Left lung (tissue), 14 donors: ENCODE measurements at places on chromosomes 2 and 18.

GRCh38 chr18:57915248-57915647 lies 112.1 kb upstream of the ATP8B1 start:
- DNase-seq, result no peak

- DNase-seq, result no peak
Observed at GRCh38 chr18:76345901-76346300, 149.1 kb downstream of the ZNF516 start.

GRCh38 chr2:230308402-230309000 lies 18.5 kb upstream of the SP140L start:
- no peak for DNase-seq

DNA sequence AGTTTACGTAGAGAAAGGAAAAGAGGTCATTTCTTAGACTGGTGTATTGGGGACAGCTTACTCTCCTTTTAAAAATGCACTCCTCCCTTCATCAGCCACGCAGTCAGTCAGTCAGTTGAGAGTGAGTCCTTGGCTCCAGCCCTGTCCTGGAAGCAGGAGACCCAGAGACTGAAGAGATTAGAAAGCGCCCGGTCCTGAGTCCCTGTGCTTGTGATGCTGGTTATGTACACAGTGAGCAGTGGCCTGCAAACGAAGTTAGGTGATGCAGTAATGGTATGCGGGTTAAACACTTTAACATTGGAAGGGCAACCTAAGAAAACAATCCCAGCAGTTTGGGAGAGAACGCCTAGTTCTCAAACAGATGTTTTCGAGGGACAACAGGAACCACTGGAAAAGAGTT lies 6.3 kb upstream of the ASB1 start:
- DNase-seq, result no peak

DNA sequence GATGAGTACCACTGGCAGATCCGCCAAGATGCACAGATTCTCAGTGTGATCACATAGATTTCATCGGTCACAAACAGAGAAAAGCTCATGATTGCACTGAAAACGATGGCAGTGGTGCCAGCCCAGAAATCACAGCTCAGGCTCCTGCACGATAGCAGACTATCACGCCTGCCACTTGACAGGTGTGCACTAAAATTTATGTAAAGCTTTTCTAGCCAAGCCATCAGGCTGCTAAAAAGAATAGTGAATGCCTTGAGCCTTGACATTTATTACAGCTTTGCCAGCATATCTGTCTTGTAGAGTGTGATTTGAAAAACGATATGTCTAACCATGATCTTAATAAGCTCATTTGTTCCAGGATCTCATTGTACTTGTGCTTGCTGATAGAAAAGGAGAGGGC lies 409.5 kb upstream of the CWC22 start:
- DNase-seq, result no peak

DNA sequence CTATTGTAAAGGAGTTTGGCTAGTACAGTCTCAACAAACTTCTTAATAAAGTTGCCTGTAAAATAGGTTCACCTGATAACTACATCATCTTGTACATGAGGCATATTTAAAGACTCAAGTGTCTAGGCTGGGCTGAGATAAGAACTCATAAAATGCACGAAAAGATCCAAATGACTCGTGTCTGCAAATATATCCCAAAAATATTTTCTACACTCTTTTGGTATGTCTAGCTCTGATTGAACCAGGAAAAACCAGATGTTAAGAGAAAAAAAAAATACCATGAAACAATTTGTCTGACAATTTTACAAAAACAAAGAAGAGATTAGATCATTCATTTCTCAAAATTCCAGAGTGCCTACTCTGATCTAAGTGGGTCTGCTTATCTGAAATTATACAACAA lies 166.9 kb upstream of the OSR1 start:
- no peak for DNase-seq

- no peak for DNase-seq
Observed at GRCh38 chr18:55237660-55238059, 278.4 kb upstream of the CCDC68 start.
